Pons (tissue), 1 donor: ENCODE measurements at places on chromosomes 7 and 10.

- peak; percentile 33 for DNase-seq
Measured at GRCh38 chr10:20110125-20111100, 294.2 kb downstream of the PLXDC2 start.

GRCh38 chr7:158321056-158321700 lies 266.4 kb downstream of the PTPRN2 start:
- DNase-seq, result no peak

DNA sequence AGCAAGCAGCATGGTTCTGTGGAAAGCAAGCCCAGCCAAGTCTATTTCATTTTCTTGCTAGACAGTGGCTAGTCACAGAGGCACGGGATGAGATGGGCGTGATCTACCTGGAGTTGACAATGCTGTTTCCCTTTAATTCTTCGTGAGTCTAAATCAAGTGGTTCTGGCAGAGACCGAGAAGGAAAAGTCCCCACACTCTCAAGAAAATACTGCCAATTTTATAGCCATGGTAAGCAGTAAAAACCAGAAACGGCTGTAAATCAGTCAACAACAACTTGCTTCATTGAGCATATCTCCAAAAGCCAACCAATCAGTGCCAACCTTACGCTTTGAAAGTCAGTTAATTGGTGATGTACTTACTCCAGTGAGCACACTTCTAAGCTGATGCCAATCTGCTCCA lies 223.4 kb downstream of the SEC23IP start:
- no peak for DNase-seq

DNA sequence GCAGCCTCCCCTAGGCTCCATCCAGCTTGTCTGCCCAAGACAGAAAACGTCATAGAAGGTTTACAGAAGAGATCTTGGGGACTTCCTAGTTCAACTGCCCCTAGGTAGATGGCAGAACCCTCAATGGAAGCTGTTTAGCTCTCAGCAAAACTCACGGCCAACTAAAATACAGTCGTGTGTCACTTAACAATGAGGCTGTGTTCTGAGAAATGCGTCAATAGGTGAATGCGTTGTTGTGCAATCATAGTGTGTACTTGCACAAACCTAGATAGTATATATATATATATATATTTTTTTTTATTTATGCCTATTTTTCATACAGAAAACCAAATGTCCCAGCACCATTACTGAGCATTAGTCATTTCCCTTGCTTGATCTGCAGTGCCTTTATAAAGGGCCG lies 100.4 kb upstream of the SH2B2 start:
- no peak for DNase-seq

GRCh38 chr10:29713450-29713849 lies 78.7 kb upstream of the SVIL start:
- DNase-seq, result no peak

GRCh38 chr7:117210397-117210796 lies 112.5 kb downstream of the WNT2 start:
- no peak for DNase-seq

- DNase-seq, result no peak
Measured at GRCh38 chr10:9024210-9024609, 969.7 kb downstream of the GATA3 start.

DNA sequence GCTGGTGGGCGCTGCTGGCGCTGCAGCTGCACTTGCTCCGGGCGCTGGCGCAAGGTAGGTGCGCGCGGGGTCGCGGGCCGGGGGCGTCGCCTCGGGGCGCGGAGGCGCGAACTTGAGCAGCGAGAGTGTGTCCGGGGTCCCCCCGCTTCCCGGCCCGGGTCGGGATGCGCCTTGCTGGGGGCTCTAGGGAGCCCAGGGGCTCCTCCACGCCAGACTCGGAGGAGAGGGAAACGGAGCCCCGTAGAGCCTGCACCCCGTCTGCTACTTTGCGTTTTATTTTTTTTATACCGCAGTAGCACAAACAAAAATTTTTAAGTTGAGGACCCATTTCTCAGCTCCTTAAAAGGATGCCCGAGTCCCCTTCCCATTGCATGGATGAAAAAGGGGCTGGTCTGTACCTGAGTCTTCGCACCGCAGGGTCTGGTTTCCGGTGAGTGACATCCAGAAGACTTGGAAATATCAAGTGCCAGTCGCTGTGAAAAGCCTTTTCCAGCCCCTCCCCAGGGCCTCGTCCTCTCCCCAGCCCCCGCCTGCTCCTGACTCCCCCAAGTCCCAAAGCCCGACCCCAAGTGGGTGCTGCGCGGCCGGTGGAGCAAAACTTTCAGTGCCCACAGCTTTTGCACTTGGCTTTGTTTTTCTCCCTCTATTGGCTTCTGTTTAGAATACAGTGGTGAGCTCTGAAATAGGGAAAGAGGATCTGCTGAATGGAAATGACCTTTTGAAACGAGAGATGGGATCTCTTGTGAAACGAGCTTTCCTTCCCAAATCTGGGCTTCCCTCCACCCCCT lies 973 bp downstream of the SDK1 start:
- DNase-seq, result peak; percentile 57

- DNase-seq, result no peak
Measured at GRCh38 chr10:113527211-113527906, 25.5 kb upstream of the HABP2 start.

DNA sequence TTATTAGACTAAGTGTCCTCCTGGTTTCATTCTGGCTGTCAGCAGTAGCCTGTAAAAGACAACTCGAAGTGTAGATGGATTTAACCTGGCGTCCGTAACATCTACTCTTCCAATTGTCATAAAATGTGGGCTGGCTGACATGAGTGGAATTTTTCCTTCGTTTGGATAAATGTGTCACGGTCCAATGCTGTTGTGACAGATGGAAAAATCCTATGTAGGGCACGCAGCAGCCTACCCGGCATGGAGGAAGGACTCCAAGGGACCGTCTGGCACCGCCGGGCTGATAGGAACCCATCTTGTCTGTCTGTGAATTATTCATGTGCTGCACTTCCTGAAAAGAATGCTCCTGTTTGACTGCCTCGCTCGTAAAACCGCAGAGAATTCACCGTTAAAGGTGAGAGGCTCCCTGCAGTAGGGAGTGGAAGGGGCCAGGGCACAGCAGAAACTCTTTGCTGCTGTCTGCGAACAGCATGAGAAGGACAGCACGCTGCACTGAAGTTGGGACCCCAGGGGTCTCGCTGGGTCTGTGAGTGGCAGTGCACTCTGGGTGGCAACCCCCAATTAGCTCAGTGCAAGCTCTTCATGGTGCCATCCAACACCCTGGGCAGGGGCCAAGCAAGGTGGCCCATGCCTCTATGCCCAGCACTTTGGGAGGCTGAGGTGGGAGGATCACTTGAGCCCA lies 1.6 kb upstream of the ORAI2 start:
- DNase-seq, result peak; percentile 35
